ENCODE measurements at places on chromosomes 1 and 21.

DNA sequence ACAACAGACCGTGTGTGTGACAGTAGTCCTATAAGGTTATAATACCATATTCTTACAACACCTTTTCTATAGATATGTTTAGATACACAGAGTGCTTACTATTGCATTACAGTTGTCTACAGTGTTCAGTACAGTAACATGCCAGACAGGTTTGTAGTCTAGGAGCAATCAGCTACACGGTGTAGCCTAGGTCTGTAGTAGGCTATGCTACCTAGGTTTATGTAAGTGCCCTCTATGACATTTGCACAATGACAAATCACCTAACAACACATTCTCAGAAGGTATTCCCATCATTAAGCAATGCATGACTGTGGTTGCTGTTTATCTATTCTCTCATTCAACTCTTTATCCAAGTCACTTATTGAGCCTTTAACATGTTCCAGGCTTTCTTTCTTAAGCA, 1.8 kb upstream of the WLS start:
- DNase-seq: no peak

DNA sequence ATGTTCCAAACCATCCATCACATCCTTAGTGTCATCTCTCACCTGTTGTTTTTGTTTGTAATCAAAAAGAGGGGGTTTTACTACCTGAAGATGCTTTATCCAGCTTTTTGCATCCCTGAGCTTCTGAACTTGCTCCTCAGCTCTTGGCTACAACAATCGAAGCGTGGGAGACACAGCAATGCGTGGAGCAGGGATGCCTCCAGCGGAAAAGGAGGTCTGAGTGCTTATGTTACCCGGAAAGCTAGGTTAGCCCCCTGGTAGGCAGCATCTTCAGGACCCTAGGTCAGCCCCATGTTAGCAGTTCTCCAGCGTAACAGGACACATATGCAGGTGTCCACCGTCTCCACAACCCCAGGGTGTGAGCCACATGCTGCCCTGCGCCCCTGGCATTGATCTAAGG, 141.5 kb downstream of the RRAGC start:
- no peak for DNase-seq

- DNase-seq: no peak
Measured at GRCh38 chr1:158084336-158084735, 90.9 kb downstream of the KIRREL1 start.

DNA sequence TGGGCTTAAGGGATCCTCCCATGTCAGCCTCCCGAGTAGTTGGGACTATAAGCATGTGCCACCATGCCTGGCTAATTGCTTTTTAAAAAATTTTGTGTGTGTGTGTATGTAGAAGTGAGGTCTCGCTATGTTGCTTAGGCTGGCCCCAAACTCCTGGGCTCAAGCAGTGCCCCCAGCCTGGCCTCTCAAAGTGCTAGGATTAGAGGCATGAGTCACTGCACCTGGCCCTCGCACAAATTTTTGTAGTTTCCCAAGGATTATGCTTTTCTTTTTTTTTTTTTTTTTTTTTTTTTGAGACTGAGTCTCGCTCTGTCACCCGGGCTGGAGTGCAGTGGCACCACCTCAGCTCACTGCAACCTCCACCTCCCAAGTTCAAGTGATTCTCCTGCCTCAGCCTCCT, 144.4 kb upstream of the HNRNPU start:
- no peak for DNase-seq

GRCh38 chr1:4058706-4059105, 158.6 kb upstream of the C1orf174 start:
- no peak for DNase-seq

GRCh38 chr1:117067533-117068370, 7.6 kb downstream of the TTF2 start:
- peak; percentile 24 for DNase-seq

- no peak for DNase-seq
Measured at GRCh38 chr1:208393826-208394225, 149.6 kb upstream of the PLXNA2 start.

- DNase-seq: no peak
Measured at GRCh38 chr1:116322752-116323405, 50.2 kb upstream of the ATP1A1 start.

Data from activated CD4-positive, alpha-beta T cell treated with anti-CD3 and anti-CD28 coated beads, Interleukin-2, amount 50 U/mL, for 4 hours (primary cell).